ENCODE measurements at places on chromosomes 2 and 18.

- no peak for DNase-seq
These were observed 277.9 kb downstream of the GULP1 start for GRCh38 chr2:188569431-188570165.

DNA sequence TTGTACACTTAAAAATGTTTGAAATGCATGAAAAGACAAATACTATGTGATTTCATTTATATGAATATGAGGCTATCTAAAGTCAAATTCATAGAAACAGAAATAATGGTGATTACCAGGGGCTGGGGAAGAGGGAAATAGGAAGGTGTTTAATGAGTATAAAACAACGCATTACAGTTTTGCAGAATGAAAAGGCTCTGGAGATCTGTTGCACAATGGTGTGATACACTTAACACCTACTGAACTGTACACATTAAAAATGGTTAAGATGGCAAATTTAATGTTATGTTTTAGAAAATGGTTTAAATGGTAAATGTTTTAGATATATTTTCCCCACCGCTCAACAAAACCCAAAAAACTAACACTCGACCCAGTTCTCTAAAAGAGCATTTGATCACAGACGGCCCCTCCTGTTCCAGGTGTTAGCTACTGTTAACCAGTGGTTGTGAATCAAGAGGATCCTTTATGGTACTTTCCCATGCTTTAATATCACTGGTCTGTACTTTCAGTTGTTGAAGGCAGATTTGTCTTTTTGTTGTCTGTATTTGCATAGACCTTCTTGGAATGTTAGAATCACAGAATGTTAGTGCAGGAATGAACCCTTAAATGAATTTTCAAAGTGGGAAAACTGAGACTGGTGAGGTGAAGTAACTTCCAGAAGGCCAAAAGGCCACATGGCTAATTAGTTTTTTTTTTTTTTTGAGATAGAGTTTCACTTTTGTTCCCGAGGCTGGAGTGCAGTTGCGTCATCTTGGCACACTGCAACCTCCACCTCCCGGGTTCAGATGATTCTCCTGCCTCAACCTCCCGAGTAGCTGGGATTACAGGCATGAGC lies 10.2 kb downstream of the RAB10 start:
- no peak for DNase-seq

- no peak for DNase-seq
These were observed 638 bp downstream of the ST3GAL5 start for GRCh38 chr2:85888020-85888683.

- no peak for DNase-seq
These were observed 49.5 kb downstream of the ASAP2 start for GRCh38 chr2:9256147-9256546.

GRCh38 chr2:171762879-171763573 lies 75.8 kb downstream of the DYNC1I2 start:
- DNase-seq, result no peak

DNA sequence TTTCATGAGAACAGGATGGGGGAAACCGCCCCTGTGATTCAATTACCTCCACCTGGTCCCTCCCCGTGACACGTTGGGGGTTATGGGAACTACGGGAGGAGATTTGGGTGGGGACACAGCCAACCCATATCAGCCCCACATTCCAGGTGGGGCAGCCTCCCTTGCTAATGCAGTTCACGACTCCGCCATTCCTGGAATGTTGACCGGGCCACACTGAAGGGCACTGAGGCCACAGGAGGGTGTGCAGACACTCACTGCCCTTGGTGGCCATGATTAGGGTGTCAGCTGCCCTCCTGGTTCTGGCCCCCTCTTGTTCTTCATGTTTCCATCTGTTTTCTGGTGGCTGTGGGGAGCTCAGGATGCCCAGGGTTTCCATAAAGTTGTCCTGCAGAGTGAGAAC lies 176.3 kb downstream of the TWIST2 start:
- no peak for DNase-seq

- no peak for DNase-seq
These were observed 20.8 kb downstream of the SLC38A11 start for GRCh38 chr2:164934401-164935117.

- DNase-seq, result no peak
These were observed 316.2 kb downstream of the GBX2 start for GRCh38 chr2:235851828-235852525.

DNA sequence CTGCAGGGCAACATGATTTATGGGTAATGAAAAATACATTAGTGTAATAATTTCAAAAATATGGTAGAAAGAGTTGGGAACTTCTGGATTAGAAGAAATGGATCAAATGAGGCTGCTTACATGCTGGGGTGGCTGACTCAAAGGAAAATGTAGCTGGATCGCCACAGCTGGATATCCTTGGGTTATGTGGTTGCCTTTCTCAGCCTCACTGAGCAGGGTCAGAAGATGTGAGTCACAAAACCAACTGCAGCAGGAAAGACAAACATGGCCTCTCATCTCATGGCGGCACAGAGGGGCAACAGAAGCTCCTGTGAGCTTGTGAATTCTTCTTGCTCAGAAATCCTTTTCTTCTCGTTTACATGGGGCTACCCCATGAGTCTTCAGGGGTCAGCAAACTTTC lies 317.1 kb upstream of the SPRED2 start:
- DNase-seq, result no peak

DNA sequence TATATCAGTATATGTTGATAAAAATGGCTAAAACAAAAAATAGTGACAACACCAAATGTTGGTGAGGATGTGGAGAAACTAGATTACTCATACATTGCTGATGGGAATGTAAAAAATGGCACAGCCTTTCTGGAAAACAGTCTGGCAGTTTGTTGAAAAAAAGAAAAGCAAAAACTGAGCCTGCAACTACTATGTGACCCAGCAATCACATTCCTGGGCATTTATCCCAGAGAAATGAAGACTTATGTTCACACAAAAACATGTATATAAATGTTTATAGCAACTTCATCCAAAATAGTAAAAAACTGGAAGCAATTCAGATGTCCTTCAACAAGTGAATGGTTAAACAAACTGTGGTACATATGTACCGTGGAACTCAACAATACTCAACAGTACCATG lies 7.5 kb upstream of the KDSR start:
- no peak for DNase-seq

GRCh38 chr2:63692002-63692606 lies 103.3 kb downstream of the MDH1 start:
- no peak for DNase-seq

GRCh38 chr2:200787351-200788120 lies 24.2 kb upstream of the BZW1 start:
- no peak for DNase-seq

- no peak for DNase-seq
These were observed at the start of gene OXER1 for GRCh38 chr2:42764096-42764495. OXER1 (minus strand) TSS chr2:42764135; CDS start chr2:42764062, 73 bp downstream.

- DNase-seq, result no peak
These were observed 185.9 kb upstream of the FOSL2 start for GRCh38 chr2:28206762-28207161.

- no peak for DNase-seq
These were observed 258.4 kb downstream of the LOXHD1 start for GRCh38 chr18:46398625-46399024.

DNA sequence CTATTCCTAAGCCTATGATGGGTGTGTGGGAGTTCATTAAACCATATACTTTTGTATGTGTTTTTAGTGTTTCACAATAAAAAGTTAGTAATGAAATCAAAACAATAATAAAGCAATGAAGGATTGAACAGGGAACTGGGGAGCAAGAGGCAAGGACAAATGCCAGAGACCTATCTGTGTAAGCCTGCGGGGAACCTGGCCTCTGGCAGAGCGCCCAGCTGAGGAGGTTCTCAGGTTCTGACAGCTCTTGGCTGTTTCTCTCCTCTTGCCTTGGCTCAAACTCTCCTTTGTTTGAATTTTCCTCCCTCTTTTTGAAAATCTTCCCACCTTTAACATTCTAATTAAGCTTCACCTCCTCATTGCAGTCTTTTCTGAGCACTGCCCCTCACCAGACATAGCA lies 200.0 kb upstream of the NCKAP5 start:
- no peak for DNase-seq

- DNase-seq, result no peak
These were observed 39.7 kb upstream of the B3GNT7 start for GRCh38 chr2:231355508-231356465.

- no peak for DNase-seq
These were observed 149.8 kb downstream of the KLHL29 start for GRCh38 chr2:23534771-23535170.

DNA sequence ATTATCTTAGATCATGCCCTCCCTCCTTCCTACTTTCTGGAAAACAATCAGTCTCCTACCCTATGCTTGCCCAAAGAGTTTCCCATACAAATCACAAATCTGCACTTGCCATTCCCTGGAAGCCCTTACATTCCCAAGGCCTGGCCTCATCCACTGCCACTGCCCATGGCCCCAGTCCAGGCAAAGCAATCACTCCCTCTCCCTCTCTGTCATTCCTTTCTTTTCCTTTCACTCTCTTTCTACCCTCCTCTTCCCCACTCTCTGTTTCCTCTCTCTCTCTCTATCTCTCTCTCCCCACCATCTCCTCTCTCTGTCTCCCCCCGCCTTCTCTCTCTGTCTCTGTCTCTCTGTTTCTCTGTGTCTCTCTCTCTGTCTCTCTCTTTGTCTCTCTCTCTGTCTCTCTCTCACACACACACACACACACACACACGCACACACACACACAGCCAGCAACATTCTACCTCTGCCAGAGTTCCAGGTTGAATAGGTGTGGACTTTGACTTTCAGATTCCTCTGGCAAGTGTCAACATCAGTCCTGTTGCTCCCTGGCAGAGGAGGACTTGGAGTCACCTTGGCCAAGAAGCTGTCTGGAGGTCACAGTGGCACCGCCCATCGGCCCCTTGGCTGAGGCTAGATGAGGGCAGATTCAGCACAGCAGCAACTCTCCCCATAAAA lies 43.7 kb upstream of the NAT8 start:
- no peak for DNase-seq

- no peak for DNase-seq
These were observed 13.1 kb downstream of the RBBP8 start for GRCh38 chr18:22946217-22946616.

DNA sequence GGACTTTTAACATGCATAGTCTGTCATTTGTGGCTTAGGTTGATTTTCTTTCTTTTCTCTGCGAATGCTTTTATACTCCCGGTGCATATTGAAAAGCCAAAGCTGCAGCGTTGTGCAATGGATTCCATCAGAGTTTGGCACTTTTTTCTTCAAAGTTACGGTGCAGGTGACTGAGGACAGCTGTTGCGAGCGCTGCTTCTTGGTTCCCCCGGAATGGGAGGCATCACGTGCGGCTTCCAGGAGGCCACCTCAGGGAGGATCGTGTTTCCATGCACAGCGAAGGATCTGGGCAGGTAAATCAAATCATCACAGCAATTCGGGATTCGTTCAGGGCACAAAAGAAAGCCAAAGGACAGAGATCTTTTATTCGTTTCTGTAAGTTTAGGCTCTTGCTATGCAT lies 109.6 kb upstream of the ALKAL2 start:
- DNase-seq, result no peak

DNA sequence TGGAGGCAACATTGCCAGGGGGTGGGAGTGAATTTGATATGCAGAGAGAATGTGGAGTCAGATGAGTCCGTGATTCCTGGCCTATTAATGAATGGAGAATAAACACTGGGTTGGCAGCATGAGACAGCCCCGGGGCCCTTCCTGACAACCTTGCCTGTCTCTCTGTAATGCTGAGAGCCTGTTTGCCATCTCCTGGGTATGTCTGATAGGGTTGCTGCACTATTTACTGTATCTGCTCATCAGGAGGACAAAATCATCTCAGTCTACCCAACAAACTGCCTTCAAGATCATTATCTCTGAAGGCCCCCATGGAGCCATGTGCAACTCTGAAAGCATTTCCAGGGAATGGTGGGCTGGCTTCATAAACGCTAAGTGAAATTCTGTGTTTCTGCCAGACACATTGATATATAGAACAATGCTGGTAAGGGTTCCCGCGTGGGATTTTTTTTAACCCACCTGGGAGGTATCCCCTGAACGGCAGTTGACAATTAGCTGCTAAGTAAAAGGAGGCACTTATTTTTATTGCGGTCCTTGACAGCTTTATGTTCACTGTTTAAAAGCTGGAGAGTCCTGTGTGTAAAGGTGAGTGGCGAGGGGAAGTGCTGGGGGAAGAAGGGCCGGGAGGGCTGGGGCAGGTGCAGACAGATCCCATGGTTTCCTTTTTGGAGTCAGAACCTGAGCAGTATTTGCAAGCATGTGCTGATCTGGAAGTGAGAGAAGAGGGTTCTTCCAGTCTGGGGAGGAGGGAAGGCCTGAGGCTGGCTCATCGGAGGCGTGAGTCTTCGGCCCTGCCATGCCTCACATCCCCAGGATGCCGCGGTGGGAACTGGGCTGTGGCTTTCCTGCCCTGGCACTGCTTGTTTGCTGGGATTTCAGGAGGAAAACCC lies 64.8 kb downstream of the ARHGAP25 start:
- no peak for DNase-seq

GRCh38 chr18:3119401-3120341 lies 100.1 kb downstream of the MYOM1 start:
- DNase-seq, result no peak

Data from stimulated activated CD4-positive, alpha-beta T cell treated with anti-CD3 and anti-CD28 coated beads, Interleukin-1b, Interleukin-23, amount 100 ng/mL, for 1 hour (primary cell).